ENCODE measurements at places on chromosomes 7 and 10.

DNA sequence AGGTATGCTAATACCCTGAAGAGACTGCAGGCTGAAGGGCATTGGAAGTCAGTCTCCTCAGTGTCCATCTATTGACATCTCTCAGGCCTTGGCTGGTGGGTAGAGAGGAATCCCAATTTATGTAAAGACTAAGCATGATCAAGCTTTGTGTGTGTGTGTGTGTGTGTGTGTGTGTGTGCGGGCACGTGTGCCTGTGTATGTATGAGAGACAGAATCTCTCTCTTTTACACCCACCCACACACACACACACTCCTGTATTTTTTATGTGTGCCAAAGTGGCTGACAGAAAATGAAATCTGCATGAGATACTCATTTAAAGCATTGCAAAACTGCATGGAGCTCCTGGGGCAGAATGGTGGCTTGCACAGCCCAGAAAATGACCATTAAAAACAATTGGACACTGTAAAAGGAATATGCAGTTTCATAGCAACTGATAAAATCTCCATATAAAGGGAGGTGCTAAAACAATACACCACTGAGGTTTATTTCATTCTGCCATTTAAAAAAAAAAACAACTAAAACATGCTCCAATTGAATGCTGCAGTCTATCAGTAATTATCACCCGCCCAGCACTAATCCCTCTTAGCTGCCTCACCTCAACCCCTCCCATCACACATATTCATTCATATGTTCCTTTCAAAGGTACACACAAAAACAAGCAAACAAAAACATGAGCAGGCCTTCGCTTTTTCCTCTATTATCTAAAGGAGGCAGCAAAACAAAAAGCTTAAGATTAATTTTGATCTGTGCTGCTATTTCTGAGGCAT, 385.0 kb downstream of the KCNMA1 start:
- no peak for DNase-seq

- no peak for DNase-seq
These were observed 12.3 kb downstream of the CAV2 start for GRCh38 chr7:116511552-116512519.

DNA sequence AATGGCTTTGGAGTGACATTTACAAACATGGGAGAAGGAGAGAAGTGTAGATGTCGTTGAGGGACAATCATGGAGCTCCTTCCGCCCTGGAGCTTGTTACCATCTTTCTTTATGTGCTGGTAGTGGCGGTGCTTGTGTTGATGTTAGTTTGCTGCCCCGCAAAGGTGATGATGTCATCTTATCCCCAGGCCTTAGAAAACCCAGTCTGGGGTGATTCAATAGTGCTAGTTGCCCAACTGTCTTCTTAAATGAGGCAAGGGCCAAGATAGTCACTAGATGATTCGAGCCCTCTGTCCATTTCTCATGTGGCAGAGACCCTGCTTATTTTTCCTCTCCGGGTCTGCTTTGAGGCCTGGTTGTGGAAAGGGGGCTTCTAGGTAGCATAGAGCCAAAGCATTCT, 277.4 kb downstream of the CCSER2 start:
- DNase-seq, result no peak

- DNase-seq, result no peak
These were observed 71.6 kb upstream of the IMMP2L start for GRCh38 chr7:111633878-111634277.

GRCh38 chr10:58094985-58095718, 172.5 kb downstream of the IPMK start:
- DNase-seq, result no peak

- DNase-seq, result no peak
These were observed 3.1 kb downstream of the TBC1D12 start for GRCh38 chr10:94405406-94405805.

DNA sequence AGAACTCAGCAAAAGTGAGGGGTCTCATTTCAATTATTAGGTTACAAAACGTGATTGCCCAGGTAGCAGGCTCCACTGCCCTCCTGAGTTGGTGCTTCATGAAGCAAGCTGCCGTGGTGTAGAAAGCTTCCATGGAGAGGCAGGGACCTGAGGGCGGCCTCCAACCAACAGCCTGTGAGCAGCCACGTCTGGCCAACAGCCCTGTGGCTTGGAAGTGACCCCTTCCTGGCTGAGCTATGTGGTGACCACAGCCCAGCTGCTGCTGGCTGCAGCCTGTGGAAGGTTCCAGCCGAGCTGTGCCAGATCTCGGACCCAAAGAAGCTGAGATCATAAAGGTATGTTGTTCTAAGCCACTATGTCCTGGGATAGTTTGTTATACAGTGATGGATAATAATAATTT, 122.5 kb upstream of the KLF6 start:
- no peak for DNase-seq

GRCh38 chr7:69228212-69228811, 370.0 kb upstream of the AUTS2 start:
- DNase-seq, result no peak

DNA sequence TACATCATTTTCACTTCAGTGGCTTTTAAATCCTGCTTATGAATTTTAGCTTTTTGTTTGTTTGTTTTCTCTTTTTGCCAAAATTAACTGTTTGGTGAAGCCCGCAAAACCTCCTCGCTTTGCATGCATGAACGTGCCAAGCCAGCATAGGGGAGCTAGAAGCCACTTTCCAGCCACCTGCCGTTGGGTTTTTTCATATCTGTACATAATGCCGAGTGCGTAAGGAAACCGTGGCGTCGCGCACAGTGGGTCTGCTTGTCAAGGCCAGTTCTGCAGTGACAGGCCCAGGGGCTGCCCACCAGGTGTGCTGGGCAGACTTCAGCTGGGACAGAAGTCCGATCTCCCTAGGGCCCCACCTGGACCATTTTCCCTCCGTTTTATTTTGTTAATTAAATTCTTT, 41.1 kb downstream of the WIPI2 start:
- DNase-seq, result no peak

DNA sequence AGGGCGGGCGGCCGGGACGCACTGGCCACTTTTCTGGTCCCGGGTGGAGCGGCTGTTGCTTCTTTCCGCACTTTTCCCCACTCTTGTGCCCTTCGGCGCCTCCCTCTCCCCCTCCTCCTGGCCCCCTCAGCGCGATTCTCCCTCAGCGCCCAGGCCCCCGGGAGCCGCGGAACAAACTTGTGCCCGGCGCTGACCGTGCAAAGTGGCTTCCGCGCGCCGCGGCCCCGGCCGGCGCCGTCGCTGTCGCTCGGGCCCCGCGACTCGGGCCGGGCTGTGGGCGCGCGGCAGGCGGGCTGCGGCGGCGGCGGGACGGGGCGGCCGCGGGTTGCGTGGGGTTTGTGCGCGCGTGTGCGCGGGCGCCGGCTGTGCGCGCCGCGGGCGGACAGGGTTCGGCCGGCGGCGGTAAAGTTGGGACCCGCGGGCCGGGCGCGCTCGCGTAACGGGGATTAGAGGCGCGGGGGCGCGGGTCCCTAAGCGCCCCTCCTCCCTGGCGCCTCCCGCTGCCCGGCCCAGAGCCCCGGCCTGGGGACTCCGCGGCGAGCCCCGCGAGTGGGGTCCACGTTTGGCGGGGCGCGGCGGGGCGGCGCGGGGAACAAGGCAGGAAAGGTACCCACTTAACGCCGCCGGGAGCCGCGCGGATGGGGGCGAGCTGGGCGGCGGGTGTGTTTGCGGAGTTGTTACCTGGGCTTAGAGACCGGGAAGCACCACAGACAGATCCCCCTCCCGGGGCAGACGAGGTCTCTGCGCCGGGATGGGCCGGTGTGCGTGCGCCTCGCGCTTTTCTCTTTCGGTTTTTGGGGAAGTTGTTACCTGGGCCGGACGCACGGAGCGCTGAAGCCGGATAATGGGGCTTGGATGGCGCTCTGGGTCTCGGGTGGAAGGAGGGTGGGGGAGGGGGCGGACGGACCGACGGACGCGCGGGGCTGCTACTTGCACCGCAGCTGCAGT, 860 bp downstream of the ZEB1 start:
- peak; percentile 80 for DNase-seq

GRCh38 chr10:6411436-6411835, 168.6 kb downstream of the PRKCQ start:
- DNase-seq, result no peak

DNA sequence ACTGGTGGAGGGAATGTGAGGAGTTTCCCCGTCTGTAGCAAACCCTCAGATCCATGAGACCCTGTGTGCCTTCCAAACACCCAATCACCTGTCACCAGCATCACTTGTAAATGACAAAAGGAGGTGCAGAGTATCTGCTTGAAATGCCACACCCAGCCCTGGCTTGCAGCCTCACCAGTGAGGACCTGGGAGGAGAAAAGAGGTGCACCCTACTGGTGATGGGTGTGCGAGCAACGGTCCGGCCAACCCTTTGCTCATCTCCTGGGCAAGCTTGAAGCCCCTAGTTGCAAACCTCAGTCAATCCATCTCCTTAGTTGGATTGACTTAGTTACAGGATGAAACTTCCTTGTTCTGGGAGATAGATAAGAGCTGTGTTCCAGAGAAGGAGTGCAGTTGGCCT, 62.4 kb upstream of the WAPL start:
- DNase-seq, result no peak

DNA sequence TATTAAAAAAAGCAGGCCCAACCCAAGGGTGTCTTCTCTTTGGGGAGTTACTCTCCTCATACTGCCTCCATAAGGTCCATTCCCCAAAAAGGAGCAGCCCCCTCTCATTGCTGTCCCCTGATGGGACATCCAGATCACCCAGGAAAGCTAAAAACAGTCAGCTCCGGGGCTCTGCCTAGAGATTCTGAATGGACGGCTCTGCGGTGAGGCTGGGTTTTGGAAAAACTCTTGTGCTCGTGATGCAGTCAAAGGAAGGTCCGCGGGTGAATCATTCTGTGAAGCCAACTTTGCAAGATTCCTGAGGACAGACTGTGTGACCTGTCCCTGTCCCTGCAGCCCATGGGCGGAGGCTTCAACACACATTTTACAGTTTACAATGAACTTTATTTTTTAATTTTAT, 351.5 kb downstream of the TYW1 start:
- no peak for DNase-seq

- no peak for DNase-seq
These were observed 5.9 kb upstream of the IL6 start for GRCh38 chr7:22720791-22721786.

- no peak for DNase-seq
These were observed 9.1 kb upstream of the CSGALNACT2 start for GRCh38 chr10:43128958-43129706.

DNA sequence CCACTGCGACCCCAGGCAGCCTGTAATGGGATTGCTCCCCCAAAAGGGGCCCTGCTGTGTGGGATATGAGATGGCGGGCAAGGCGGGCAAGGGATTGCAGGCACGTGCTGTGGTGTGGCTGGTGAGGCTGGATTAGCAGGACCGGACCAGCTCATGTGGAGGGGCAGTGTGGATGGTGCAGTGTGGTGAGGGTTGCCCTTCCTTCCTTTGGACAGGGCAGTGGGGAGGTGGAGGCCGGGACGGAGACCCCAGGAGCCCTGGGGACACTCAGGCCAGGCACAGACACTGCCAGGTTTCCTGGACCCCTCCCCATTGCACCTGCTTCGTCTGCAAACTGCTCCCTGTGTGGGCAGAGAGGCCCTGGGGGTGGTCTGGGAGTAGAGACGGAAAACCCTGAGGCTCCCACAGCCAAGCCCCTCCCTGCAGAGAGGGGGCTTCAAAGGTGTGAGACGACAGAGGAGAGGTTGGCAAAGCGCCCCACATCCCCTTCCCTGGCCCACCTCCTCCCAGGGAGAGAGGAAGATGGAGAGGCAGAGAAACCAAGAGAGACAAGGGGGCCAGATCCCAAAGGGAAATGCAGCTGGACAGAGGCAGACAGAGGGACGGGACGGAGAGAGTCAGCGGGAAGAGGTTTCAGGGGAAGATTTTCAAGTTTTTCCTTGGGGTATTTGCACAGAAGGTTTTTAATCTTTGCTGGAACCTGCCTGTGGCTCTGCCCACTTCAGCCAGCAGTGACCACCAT, 89.2 kb downstream of the MICALL2 start:
- DNase-seq, result no peak

DNA sequence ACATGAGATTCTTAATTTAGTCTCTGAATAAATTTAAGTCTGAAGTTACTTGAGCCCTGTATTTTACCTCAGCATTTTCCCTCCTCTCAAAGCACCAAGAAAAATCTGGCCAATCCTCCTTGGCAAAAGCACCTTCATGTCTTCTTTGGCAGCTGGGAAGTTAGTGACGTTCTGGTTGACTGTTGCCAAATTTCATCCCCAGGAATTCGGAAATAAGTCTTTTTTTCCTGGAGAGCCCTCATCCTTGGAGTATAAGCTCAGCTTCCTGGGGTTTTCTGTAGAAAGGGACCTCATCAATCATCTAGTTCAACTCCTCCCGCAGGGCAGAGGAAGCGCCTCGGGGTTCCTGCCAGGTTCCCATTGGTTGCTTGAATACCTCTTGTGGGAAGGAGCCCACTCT, 377.6 kb downstream of the PHTF2 start:
- no peak for DNase-seq

GRCh38 chr10:65670087-65670486, 1255.7 kb upstream of the LRRTM3 start:
- DNase-seq, result no peak

GRCh38 chr7:134954197-134955082, 31.9 kb upstream of the AGBL3 start:
- DNase-seq, result no peak

DNA sequence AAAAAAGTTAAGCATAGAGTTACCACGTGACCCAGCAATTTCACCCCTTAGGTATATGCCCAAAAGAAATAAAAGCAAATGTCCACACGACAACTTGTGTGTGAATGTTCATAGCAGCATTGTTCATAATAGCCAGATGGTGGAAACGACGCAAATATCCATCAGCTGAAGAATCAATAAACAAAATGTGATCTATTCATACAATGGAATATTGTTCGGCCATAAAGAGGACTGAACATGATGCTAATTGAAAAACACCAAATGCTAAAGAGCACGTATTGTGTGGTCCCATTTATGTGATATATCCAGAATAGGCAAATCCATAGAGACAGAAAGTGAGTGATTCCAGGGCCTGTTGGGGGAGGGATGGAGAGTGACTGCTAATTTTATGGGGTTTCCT, 18.3 kb upstream of the USP6NL start:
- no peak for DNase-seq

DNA sequence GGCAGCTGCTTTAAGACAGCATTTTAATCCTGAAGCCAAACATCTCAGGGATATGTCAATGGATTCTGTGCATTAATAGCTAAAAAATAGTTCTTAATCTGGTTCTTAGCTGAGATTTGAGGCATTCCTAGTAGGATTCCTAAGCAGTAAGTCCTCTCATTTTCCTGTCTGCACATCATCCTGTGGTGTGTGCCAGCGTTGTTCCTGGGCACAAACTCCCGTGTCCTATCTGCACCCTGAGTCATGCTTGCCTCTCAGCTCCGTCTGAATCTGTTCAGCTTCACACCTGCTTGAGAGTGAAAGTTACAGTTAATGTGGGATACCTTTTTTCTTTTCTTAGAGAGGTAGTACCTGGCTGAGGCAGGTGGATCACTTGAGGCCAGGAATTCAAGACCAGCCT, 19.5 kb downstream of the BAG3 start:
- no peak for DNase-seq

GRCh38 chr7:3168869-3169268, 125.2 kb upstream of the CARD11 start:
- DNase-seq, result no peak

- DNase-seq, result no peak
These were observed 18.3 kb upstream of the ELMO1 start for GRCh38 chr7:37467002-37467401.

Data from right kidney (tissue), 9 donors.